NCI-H187 (cell line): ENCODE measurements at places on chromosomes 5 and 9.

- no peak for DNase-seq
Observed at GRCh38 chr5:68861099-68861498, 232.7 kb upstream of the SLC30A5 start.

DNA sequence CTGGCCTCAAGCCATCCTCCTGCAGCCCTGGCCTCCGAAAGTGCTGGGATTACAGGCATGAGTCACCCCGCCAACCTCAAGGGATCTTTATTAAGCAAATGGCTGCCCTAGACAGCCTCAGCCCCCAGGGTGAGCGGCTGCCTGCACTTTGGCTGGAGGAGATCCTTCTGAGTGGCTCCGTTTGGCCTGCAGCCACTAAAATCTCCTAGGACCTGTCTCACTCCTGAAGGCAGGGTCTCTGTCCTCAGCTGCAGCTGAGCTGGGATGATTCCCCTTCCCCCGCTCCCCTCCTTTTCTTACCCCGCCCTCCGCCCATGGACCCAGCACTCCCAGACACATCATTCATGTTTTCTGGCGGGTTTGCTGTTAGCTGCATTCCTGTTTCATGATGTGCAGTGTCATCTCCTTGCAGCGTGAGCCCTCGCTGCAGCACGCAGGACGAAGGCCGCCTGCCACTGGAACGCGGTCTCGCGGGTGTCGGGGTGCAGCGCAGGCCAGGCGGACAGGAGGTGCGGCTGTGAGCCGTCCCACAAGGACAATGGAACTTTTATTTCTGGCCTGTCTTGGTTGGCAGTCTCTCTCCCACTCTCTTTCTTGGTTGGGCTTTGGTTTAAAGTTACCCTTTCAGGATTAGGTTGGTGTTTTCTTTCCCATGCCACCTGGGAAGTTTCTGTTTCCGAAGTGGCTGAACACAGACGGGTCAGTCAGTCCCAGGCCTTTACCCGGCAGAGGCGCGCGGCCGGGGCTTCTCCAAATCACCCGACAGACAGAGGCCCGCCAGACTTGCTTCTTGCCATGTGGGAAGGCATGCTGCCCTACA is 137.1 kb downstream of the FOXD1 start:
- DNase-seq, result no peak

- no peak for DNase-seq
Observed at GRCh38 chr5:159207222-159207685, 2.1 kb downstream of the RNF145 start.

DNA sequence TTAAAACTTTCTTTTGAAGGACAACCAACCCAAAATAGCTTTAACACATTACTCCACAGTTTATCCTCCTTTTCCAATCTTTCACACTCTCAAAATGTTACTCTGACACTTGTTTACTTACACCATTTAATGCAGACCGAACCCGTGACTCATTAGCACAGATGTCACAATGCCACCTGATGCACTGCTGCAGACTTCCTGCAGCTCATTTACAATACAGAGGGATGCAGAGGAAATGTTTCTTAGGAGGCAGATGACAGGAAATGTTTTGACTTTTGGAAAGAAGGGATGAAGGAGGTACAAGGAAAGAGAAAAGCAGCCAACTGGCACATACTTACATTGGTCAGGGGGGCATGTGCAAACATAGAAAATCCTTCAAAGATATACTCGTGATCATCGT is 39.0 kb downstream of the DROSHA start:
- DNase-seq, result no peak

- no peak for DNase-seq
Observed at GRCh38 chr5:175555168-175555785, 76.9 kb downstream of the SFXN1 start.

DNA sequence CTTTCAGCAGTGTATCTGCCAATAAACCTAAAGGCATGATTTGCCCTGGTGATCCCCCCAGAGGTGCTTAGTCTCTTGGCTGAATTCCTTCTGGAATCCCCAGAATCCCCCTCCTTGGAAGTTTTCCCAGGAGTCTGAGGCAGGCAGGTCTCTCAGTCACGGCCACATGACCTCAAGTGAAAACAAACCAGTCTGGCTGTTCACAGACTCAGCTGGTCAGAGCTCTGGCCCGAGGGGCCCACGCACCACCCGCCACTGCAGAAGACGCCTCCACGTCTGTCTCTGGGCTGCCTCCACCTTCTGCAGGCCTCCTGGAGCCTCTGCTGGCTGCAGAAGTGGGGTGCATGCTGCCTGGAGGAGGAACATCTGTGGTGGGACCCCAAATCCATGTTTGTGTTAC is 52.5 kb downstream of the HRH2 start:
- no peak for DNase-seq

- DNase-seq, result no peak
Observed at GRCh38 chr9:97441729-97442128, 29.8 kb downstream of the TDRD7 start.

- DNase-seq, result no peak
Observed at GRCh38 chr5:77925503-77925902, 149.4 kb upstream of the TBCA start.

- no peak for DNase-seq
Observed at GRCh38 chr5:131381021-131381420, 117.2 kb downstream of the CDC42SE2 start.

DNA sequence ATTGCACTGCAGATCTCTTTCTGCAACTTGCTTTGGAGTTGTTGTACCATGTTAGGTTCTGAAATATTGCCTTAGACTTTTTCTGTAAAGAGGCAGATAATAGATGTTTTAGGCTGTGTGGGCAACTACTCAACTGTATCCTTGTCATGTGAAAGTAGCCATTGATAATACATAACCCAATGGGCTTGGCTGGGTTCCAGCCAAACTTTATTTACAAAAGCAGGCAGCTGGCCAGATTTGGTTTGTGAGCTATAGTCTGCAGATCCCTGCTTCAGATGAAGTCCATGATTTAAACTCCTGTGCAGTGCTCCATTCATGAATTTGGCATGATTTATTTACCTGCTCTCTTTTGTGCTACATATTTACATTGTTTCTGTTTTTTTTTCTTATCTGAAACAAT is 300.4 kb downstream of the IRX2 start:
- DNase-seq, result no peak

GRCh38 chr9:73026375-73026774 is 73.5 kb upstream of the ALDH1A1 start:
- DNase-seq, result no peak

GRCh38 chr5:151522226-151522625 is 68.9 kb downstream of the FAT2 start:
- DNase-seq, result no peak

DNA sequence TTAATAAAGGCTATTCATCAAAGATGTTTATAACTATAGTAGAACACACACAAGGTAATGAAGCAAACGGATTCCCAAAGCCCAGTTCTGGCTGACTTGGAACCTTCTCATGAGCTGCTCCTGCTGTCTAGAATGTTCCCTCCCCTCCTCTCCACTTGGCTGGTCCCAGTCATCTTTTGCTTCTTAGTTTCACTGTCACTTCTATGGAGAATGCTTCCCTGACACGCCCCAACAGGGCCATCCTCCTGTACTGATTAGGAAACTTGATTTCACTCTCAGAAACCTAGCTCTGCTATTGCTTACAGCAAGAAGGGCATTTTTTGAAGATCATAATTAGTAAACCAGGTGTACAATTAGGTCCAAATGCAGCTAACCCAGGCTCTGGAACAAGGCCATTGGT is 3.2 kb upstream of the RAPGEF1 start:
- no peak for DNase-seq

DNA sequence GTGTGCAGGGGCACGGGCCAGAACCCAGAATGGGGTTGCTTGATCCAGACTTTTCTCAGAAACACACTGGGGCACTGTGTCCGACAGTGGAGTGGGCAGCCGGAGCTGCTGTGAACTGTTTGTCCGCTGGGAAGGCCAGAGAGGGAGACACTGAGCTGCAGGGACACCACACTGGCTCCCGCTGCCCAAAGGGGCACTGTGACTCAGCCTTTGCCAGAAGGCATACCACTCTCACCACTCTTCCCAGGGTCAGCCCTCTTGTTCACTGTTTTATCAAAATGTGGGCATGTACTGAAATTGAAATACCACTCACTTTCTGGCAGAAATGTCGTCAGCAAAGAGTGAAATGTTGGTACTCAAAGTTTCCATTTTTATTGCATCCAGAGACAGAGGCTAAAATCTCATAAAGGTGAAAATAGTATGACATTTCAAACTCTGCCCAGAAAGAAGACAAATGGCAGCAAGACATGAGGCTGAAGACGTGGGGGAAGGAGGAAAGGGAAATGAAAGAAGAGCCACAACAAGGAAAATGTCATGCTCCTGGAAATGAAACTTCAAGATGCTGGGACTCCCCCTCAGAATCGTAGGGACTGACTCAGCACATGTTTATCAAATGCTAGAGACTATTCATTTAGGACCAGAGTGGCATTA is 4.5 kb upstream of the IL7R start:
- DNase-seq, result no peak
